ENCODE measurements at places on chromosomes 16 and 17. TPM values are rescaled to one million over a fixed set of nuclear protein-coding genes. Genes with fewer than 3 reads are reported as not detected.

Gene NEUROD2
- not detected for total RNA-seq

Gene ROGDI
- total RNA-seq, result 14.0 TPM

Gene DYNLL2
- 12.8 TPM for total RNA-seq

Gene FOXF1
- total RNA-seq, result not detected

Gene CCL7
- total RNA-seq, result not detected

Gene CD300LB
- total RNA-seq, result not detected

Gene CMTM2
- total RNA-seq, result not detected

Gene ZFPM1
- 14.1 TPM for total RNA-seq

Gene CLEC10A
- total RNA-seq, result not detected

Gene ADAD2
- 0.17 TPM for total RNA-seq

Gene PPM1E
- total RNA-seq, result 1.0 TPM

Gene SOST
- not detected for total RNA-seq

Gene ASGR2
- not detected for total RNA-seq

Gene STUB1
- total RNA-seq, result 126 TPM

Gene KRT36
- not detected for total RNA-seq

Gene ABI3
- total RNA-seq, result not detected

Gene HIC1
- total RNA-seq, result 0.67 TPM

Gene C16orf87
- total RNA-seq, result 12.3 TPM

Gene LMF1
- total RNA-seq, result 11.0 TPM

Gene STX8
- 45.3 TPM for total RNA-seq

Gene SPHK1
- 240 TPM for total RNA-seq

Gene CALB2
- total RNA-seq, result 16.7 TPM

Gene PRSS53
- 1.7 TPM for total RNA-seq

Gene PLCG2
- 6.4 TPM for total RNA-seq

Gene RUNDC1
- 14.5 TPM for total RNA-seq

Gene POLR2C
- total RNA-seq, result 82.2 TPM

Gene SLC52A1
- total RNA-seq, result 0.50 TPM

Gene CCL1
- total RNA-seq, result not detected

Gene CLEC18B
- total RNA-seq, result 1.8 TPM

All from mammary epithelial cell (primary cell).